Thymus (tissue), 14 donors: ENCODE measurements at places on chromosomes 12 and 14.

- DNase-seq, result no peak
Measured at GRCh38 chr12:127625176-127625771, 641.7 kb upstream of the TMEM132C start.

DNA sequence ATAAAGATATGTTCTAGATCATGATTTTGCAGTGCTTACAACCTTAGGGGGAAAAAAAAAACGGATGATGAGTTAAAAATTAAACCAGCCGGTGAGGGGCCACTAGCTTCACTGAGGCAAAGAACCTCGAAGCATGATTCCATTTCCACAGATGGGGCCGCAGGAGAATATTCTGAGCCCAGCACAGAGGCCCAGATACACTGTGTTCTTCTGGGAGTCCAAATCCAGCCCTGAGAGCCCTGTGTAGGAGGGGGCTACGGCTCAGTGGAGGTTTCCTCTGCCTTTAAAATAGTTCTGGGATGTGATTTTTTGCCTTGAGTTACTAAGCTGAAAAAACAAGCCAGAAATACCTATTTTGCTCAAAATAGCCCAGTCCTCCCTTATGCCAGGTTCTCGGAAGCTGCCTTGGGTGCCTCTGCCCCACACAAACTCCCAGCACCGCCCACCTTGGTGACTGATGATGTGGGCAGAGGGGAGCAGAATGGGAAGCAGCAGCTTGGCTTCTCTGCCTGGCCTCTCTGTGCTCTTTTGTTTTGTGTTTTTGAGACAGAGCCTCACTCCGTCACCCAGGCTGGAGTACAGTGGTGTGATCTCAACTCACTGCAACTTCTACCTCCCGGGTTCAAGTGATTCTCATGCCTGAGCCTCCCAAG lies 105.4 kb upstream of the BCL2L14 start:
- DNase-seq, result no peak

DNA sequence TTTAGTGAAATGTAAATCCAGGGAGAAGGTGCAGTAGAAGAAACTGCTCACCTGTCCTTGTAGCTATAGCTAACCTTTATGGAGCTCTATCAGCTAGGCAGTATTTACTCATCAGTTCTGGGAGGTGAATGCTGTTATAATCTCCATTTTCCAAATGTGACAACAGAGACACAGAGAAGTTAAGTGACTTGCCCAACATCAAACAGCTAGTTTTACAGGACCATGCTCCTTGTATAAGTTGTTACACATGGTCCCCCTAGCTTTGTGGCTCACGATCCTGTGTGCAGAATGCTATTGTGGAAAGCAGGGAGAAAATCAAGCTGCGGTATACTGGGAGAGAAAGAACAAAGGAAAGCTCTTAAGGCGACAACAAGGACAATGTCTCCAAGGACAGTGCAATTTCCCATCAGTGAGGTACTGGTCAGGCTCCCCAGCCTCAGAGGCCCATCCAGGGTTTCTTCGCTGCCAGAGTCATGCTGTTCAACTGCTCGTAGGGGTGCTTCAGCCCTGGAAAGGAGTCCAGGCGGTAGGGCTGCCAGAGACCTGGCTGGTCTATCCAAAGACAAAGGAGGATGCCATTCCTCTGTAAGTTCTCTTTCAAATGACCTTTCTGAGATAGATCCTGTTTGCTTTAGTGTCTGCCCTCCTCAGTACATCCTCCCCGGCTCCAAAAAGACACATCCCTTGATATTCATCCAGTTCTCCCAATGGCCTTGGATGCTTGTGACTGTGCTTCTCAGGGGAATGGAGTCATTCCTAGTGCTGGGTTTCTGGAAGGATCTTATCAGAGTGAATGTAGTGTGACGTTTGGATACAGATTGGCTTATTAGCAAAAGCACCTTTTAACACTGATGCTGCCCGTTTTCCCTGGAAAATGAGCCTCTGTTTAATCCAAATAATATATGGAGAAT lies 95.5 kb downstream of the ARF6 start:
- no peak for DNase-seq

GRCh38 chr12:119836781-119837180 lies 40.3 kb downstream of the CIT start:
- no peak for DNase-seq

GRCh38 chr12:57483466-57483865 lies 3.8 kb upstream of the ARHGAP9 start:
- DNase-seq, result no peak

GRCh38 chr12:107912421-107913004 lies 138.0 kb downstream of the ASCL4 start:
- no peak for DNase-seq

- no peak for DNase-seq
Measured at GRCh38 chr14:105161309-105161708, 7.3 kb downstream of the JAG2 start.

- no peak for DNase-seq
Measured at GRCh38 chr12:69321351-69321750, 26.8 kb upstream of the LYZ start.

- no peak for DNase-seq
Measured at GRCh38 chr12:92362785-92363184, 217.1 kb upstream of the BTG1 start.

- no peak for DNase-seq
Measured at GRCh38 chr12:43737646-43738045, 20.9 kb downstream of the PUS7L start.

GRCh38 chr14:106670011-106670410 lies 1143.6 kb downstream of the TMEM121 start:
- DNase-seq, result peak; percentile 63

- DNase-seq, result no peak
Measured at GRCh38 chr12:7711133-7711532, at the start of gene DPPA3. TSS of gene DPPA3 (plus strand) at chr12:7711433. CDS start at chr12:7711571, 138 bp downstream.

DNA sequence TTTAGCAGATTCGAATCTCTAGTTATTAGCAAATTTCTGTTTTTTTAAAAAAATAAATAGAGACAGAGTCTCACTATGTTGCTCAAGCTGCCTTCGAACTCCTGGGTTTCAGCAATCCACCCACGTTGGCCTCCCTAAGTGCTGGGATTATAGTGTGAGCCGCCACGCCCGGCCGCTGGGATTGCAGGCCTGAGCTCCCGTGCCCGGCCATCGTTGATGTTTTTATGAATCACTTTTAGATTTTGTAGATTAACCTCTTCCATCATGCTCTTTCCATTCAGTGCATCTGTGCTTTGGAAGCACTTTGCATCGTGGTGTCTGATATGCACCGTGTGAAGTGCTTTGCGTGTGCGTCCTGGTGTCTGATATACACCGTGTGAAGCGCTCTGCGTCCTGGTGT lies 20.9 kb downstream of the PGAM5 start:
- DNase-seq, result no peak

GRCh38 chr12:106595268-106595667 lies 12.5 kb downstream of the RFX4 start:
- DNase-seq, result no peak

DNA sequence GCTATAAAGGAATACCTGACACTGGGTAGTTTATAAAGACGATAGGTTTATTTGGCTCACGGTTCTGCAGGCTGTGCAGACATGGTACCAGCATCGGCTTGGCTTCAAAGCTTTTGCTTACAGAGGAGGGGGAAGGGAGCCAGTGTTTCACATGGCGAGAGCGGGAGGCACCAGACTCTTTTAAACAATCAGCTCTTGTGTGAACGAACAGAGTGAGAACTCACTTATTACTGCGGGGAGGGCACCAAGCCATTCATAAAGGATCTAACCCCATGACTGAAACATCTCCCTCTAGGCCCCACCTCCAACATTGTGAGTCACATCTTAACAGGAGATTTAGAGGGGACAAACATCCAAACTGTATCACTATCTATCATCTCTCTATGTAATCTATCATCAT lies 227.4 kb downstream of the TMEM132D start:
- no peak for DNase-seq

DNA sequence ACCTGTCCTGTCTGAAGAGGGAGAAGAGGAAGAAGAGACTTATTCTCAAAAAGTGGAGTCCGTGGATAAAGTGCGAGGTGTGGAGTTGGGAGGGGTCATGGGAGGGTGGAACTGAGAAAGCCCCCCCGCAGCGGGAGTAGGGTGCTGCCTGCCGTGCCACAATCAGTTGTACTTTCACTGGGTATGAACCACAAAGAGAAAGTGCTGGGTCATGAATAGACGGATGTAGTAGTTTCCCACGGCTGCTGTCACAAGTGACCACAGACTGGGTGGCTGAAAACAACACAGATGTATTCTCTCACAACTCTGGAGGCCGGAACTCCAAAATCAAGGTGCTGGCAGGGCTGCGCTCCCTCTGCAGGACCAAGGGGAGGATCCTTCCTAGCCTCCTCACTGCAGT lies 5.5 kb downstream of the DNAH10 start:
- DNase-seq, result no peak

DNA sequence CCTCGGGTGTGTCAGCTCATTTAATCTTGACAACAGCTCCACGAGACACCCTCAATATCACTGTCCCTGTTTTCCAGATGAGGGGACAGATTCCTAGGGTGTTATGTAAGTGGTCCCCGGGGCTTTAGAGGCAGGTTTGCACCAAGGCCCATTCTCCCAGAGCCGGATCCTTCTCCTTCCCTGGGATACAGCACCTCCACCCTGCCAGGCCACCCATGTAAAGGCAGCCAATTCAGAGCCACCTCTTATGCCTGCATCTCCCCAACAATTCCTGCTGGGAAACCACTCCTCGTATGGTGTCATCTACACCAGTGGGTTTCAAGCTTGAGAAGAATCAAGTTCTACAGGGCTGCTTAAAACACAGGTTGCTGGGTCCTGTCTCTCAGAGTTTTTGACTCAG lies 4.1 kb upstream of the CYP46A1 start:
- no peak for DNase-seq

DNA sequence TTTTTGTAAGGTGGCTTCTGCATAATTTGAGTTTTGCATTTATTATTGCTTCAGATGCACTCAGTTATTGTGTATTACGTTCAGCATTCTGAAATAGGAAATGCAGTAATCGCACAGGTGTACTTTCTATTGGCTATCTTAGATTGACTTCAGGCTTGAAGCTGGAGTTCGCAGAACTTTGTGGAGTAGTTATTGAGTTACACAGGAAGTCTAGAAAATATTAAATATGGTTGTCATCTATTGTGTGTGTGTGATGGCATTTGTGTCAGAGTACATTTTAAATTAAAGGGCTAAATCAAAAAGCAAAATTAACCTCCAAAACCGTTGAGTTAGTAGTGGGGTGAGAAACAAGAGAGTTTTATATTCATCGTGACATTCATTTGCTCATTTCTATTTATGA lies 2.7 kb downstream of the ARID2 start:
- peak; percentile 15 for DNase-seq

GRCh38 chr14:101223127-101223526 lies 319.6 kb upstream of the RTL1 start:
- DNase-seq, result no peak

DNA sequence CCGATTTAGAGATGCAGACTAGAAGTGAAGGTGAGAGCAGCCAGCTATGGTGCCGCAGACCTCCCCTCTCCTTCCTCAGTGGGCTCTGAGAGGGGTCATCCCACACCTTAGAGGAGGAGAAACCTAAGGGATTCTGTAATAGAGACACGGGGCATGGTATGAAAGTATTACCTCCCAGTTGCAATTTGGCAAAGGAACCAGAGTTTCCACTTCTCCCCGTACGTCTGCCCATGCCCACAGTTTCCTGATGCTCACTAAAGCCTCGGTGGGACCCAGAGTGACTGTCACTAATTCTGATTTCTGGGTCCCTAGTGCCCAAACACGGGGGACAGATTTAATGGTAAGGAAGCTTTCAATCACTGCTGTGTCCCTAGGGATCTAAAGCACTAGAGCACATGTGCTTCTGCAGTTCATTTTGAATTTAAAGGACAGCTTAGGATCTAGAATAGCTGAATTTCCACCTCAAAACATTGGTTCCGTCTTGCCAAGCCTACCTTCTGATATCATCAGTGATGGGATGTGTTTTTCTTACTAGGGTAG lies 44.1 kb downstream of the DAD1 start:
- DNase-seq, result no peak

GRCh38 chr14:25090256-25090655 lies 40.3 kb upstream of the STXBP6 start:
- DNase-seq, result no peak

DNA sequence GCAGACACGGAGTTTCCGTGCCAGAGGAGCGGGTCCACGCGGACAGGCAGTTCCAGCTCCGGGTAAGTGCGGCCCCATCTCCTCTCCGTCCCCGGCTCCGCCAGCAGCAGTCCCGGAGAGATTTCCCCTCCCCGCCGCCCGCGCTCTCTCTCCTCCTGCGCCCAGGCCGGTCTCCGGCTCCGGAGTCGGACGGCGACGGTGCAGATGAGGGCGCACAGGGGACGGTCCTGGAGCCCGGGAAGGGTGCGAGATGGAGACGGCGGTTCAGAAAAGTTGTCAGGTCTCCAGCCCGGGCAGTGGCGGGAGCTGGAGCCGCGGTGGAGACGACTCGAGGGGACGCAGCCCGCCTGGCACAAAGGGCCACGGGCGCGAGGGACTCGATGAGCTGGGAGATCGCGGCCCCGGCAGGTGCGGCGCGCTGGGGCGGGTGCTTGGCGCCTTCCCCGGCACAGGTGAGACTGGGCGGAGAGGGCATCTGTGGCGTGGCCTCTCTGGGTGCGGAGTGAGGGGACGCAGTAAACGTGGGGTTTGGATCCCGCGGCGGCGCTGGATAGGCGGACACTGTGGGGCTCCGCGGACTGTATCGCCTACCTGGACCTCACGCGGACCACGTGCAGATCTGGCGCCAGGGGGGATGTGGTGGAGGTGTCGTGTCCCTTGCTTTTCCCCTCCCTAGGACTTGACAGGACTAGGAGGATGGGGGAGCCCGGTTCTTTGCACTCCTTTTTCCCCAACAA lies 1540.3 kb upstream of the TMEM132C start:
- no peak for DNase-seq

DNA sequence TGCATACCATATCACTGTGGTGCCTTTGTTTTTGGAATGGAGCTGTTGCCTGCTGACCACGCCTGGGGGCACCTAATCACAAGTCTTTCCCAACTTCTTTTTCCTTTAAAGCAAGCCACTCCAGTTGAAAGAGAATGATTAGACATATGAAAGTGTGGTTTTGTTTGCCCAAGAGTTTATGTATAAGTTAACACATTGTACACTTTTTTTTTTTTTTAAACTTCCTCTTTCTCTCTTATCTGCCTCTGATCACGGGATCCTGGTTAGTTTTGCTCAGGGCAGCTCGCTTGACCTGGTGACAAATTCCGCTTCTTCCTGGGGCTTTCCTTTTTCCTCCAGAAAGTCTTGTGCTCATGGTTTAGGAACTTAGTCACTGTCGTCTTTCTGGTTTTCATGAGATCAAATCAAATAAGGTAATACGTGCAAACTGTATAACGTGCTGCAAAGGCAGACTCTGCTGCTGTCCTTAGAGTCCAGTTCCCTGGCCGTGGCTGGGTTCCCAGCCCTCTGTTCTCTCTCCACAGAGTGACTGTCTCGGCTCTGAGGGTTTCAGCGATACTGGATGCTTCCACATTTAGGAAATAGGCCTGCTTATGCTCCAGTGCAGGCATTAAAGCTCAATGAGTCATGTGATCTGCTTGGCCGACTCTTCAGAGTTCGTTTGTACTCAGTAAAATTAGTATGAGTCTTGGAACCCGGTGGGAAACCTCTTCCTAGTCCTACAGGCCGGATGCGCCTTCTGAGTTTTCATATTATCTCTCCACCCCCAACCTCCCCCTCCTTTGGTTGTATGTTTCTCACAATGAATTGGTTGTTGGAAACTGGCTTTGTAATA lies 15.2 kb downstream of the RASSF3 start:
- no peak for DNase-seq

- DNase-seq, result no peak
Measured at GRCh38 chr14:104803912-104804410, 3.1 kb downstream of the ZBTB42 start.

- DNase-seq, result no peak
Measured at GRCh38 chr12:80598004-80598606, 109.3 kb upstream of the MYF6 start.

- no peak for DNase-seq
Measured at GRCh38 chr12:70427611-70428010, 61.5 kb downstream of the KCNMB4 start.
